AML-193 (cell line): ENCODE measurements at places on chromosomes 4 and X.

- no peak for DNase-seq
Measured at GRCh38 chrX:110420771-110421499, 62.3 kb downstream of the RTL9 start.

GRCh38 chrX:135340831-135341230, 31.6 kb downstream of the ETDC start:
- DNase-seq = no peak

DNA sequence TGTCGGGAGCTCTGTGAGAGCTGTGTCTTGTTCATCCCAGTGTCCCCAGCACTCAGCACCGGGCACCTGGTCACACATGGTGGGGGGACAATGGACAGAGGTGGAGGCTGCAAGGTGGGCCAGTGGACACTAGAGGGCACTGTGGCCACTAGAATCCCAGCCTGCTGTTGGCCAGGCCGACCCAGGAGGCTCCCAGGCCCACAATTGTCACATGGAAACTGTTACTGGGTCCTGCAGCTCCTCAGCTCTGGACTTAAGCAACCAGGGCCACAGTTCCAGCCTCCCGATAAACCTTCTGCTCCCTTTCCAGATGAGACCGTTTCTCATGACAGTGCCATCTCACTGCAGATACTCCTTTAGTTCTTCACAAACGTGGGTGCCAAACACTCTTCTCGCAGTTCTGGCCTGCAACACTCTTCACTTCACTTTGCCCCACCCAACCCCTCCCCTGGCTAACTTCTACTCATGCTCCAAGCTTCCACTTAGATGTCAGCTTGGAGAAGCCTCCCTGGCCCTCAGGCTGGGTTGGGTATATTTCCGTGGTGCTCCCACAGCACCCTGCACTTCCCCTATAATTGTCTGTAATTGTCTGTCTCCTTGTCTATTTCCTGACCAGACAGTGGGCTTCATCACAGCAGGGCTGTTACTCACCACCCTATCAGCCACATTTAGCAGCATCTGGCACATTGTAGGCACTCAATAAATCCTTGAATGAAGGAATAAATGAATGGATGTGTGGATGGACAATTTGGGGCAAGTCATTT, 3.5 kb upstream of the IQSEC2 start:
- peak; percentile 9 for DNase-seq

DNA sequence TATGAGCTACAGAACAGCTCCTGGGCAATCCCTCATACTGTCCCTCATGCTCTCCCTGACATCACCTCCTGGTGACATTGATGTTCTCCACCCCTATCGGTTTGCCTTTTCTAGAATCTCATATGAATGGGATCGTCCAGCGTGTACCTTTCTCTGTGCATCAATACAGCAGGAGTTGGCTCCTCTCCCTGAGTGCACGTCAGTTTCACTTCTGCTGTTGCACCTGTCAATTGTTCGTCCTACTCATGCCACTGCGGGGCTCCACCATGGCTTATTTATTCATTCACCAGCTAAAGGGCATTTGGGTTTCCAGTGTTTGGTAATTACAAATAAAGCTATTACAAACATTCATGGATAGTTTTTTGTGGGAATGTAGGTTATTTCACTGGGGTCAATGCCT, 269.1 kb upstream of the ZFP42 start:
- no peak for DNase-seq

DNA sequence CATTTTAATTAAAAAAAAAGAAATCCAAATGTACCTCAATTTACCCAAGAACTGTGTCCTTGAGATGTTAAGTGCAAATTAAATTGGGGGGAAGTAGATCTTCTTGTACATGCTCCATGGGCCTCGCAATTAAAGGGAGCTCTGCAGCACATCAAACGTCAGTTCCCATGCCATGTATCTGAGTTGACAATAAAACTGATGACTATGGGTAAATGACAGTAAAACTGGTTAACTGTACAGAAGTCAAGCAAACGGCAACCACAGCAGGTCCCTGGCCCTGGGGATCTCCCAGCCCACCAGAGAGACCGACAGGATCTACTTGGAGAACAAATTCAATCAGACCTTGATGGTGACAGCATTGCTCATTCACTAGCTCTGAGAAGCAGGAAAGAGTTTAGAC, 32.8 kb upstream of the XPNPEP2 start:
- DNase-seq = no peak

DNA sequence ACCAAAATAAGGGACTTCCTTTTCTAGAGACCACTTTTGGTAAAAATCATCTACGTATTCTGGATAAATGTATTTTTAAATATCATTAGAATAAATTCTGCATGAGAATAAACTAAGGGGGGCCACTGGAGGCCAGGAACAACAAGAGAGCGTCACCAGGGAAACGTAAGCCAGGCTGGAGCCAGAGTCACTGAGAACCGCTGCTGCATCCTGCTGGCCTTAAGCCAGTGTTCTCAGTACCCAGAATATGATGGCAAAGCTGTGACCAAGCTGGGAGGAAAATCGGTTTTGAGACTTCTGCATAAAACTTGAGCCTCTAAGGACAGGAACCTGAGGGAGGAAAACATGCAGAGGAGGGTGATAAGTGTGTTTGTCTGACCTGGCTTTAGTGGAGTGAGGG, 63.0 kb upstream of the FAM9A start:
- DNase-seq = no peak

DNA sequence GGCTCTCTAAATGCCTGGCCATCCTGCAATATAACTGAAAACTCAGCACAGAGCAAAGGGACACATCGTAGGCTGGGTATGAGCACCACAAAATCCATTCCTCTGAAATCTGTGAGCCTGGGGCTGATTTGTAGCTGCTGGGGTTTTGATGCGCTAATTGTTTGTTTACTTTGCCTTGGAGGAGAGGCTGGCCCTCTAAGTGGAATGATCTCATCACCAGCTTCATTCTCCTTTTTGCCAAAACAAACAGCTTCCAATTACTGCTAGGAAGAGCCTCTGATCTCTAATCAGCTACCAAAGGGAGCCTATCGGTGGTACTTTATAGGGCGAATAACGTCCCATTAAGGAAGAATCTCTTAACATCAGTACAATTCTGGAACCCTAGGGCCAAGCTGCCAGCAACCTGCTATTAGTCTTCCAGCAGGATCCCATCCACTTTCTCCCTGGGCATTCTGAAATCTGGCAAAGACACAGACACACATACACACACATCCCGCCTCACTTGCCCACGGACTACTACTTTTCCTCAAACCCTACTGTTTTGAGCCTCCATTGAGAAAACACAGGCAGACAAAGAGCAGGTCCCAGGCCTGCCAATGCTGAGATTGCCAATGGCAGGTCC, 5.8 kb downstream of the ANOS1 start:
- DNase-seq = no peak

GRCh38 chrX:1246816-1247215, 21.8 kb upstream of the CSF2RA start:
- peak; percentile 34 for DNase-seq

GRCh38 chr4:41797260-41797659, 48.7 kb upstream of the PHOX2B start:
- no peak for DNase-seq

GRCh38 chrX:64204252-64204651, 1.3 kb downstream of the AMER1 start:
- DNase-seq = no peak
